ENCODE measurements at places on chromosomes 1 and 21. TPM values are rescaled to one million over a fixed set of nuclear protein-coding genes. Genes with fewer than 3 reads are reported as not detected.

DNA sequence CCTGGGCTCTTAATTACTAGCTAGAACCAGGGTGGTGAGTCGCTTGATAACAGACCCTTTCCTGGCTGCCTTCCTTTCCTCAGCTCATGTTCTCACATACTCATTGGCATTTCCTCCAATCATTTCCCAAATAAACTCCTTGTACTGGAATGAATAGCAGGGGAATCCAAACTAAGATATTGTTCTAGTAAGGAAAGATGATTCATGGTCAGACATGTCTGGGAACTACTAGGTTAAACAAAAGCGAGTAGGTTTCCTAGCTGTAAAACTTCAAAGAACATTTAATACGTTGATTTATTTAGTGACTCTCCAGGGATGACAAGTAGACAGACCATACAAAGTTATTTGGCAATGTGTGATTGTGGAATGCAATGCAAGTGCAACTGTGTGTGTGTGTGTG, 121.2 kb upstream of the KCNJ6 start:
- no peaks in the 10 kb centered on the region for H3K36me3 ChIP-seq
- H3K4me3 ChIP-seq = no peak overlapping the region
- H3K27ac ChIP-seq = no peak overlapping the region

- no peak overlapping the region for H3K4me3 ChIP-seq
- H3K4me1 ChIP-seq = peaks cover 11% of the 10 kb centered on the region
- H3K36me3 ChIP-seq = no peaks in the 10 kb centered on the region
- no peak for DNase-seq
These were observed 3.4 kb downstream of the SEMA6C start for GRCh38 chr1:151143057-151143435.

DNA sequence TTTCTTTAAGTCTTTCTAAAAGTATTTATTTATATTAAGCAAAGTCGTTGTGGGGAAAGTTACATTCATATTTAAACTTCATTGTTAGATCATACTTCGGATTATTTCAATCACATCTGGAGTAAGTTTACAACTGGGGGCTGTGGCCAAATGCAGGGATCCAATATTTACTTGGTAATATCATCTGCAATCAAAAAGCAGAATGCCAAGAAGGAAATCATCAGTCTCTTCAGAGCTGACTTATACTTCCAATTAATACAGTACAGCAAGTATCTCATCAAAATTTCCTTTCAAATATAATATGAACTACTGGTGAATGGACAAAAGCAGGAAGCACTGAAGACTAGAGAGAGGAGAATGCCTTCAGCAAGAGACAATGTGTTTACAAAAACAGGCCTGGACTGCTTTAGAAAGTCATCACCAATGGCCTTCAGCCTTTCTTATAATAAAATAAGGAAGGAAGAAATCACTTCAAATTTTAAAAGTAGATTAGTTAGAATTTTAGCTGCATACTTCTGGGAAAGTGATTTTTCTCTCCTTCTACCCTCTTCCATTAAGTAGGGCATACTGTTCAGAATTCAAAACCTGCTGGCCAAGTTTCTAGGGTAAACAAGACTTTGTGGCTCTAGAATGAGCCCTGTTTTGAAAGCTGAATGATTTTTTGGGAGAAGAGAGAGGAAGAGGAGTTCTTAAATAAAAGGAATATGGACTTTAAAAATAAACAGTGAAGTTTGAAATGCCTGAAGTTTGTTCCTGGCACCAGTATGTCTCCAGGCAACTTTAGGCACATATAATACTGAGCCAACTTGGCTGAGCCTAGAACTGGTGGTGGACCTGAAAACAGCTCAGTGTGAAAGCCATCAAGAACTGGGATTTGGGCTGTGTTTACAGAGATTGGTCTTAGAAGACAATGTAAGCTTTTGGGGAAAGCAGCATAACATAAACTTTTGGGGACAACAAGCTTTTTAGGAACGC, 22.2 kb upstream of the MYOC start:
- no peak for DNase-seq
- H3K4me3 ChIP-seq = no peak overlapping the region
- no peaks in the 10 kb centered on the region for H3K4me1 ChIP-seq
- H3K27me3 ChIP-seq = peaks cover 12% of the 10 kb centered on the region
- no peaks in the 10 kb centered on the region for H3K36me3 ChIP-seq
- no peak overlapping the region for H3K27ac ChIP-seq

- no peak overlapping the region for H3K4me3 ChIP-seq
- no peak for DNase-seq
- peaks cover 13% of the 10 kb centered on the region for H3K27me3 ChIP-seq
- no peak overlapping the region for H3K27ac ChIP-seq
These were observed 108.7 kb upstream of the F3 start for GRCh38 chr1:94650301-94650700.

DNA sequence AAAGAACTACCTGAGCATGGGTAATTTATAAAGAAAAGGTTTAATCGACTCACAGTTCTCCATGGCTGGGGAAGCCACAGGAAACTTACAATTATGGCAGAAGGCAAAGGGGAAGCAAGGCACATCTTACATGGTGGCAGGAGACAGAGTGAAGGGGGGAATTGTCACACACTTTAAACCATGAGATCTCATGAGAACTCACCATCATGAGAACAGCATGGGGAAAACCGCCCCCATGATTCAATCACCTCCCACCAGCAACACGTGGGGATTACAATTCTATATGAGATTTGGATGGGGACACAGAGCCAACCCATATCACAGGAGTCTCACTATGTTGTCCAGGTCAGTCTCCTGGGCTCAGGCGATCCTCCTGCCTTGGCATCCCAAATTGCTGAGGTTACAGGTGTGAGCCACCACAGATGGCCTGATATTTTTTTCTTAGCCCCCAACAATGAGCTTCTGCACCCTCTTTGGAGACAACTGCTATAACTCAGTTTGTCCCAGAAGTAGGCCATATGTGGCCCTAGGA, 22.5 kb upstream of the MORC3 start:
- no peak for DNase-seq
- peak overlapping the region; percentile 82 for H3K4me3 ChIP-seq
- H3K36me3 ChIP-seq = peaks cover 3% of the 10 kb centered on the region
- H3K27me3 ChIP-seq = no peaks in the 10 kb centered on the region
- peaks cover 25% of the 10 kb centered on the region for H3K4me1 ChIP-seq
- H3K27ac ChIP-seq = peak overlapping the region; percentile 98

KRTAP21-2 gene
- total RNA-seq = not detected

DNA sequence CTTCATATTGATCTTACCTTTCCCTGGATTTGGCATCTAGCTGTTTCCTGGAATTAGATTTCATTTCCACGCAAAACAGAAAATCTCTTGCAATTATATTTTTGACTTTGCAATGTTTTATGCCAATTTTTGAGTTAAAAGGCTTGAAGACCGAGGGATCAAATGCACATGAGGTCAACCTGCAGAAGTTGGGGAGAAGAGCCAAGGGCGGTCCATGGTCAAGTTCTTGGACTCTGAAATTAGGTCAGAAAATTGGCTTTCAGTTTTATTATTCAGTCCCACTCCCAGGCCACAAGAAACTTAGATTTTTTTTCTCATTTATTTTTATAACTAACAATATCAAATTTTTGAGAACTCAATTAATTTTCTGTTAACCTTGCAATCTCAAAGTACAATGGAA, 499.1 kb upstream of the USP24 start:
- H3K36me3 ChIP-seq = no peaks in the 10 kb centered on the region
- no peaks in the 10 kb centered on the region for H3K4me1 ChIP-seq
- no peak for DNase-seq
- no peak overlapping the region for H3K4me3 ChIP-seq
- H3K27ac ChIP-seq = no peak overlapping the region
- no peaks in the 10 kb centered on the region for H3K27me3 ChIP-seq

DNA sequence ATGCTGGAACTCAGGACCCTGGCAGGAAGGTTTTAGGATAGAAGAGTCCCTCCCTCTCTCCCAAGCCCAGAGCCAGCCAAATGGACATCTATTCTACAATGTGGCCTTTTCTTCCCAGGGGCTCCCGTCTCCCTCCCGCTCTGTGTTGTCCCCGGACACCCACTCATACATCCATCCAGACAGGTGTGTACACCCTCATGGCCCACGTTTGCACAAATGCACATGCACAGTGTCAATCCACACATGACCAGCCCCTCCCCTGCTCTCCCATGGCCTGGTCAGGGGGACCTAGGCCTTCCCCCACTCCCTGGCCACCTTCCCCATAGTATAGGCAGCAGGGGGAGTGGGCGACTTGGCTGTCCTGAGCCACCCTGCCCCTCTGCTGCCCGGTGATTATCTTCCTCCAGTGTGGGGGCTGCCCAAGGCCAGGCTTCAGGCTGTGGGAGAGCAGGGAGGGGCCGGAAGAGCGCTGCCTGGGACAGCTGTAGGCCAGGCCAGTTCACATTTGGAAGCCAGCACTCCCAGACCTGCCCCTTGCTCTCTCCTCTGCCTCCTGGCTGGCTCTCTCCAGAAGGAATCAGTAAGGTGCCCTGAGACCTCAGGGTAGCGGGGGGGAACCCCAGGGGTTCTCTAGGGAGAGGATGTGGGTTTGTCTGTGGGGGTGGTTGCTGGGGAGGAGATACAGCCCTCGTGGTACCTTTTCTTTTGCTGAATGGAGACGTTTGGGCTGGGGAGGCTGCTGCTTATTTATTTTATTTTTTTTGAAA, 4.1 kb upstream of the PTPN7 start:
- DNase-seq = peak; percentile 76
- peaks cover 6% of the 10 kb centered on the region for H3K36me3 ChIP-seq
- peaks cover 47% of the 10 kb centered on the region for H3K4me1 ChIP-seq
- H3K27ac ChIP-seq = peak overlapping the region; percentile 79

DNA sequence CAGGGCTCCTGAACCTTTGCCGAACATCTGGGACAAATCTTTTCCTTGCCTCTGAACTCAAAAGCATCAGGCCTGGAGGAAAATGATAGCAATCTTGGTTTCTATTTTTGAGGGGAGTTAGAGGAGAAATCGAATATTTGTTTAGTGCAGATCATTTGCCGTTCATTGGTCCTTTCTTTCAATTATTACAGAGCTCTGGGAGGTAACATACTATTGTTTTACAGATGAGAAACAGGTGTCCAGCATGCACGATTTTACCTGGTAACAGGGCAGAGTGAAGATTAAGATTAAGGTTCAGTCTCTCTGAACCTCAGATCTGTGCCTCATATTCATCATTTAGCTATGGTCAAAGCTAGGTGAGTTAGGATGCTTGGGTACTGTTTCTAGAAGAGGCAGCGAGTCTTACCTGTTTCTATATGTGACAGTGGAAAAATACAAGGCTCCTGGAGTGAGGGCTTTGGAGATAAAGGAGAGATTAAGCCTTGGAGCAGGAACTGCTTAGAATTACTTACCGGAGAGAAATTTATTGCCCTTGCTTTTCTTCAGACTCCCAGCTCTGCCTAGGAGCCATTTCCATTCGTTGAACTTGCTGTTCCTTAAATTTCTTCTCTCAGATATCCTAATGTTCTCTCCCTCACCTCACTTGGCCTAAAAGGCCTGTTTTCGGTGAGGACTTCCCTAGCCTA, 1.4 kb downstream of the PRCC start:
- H3K4me3 ChIP-seq = no peak overlapping the region
- H3K36me3 ChIP-seq = peaks cover 19% of the 10 kb centered on the region
- DNase-seq = no peak

- H3K27ac ChIP-seq = no peak overlapping the region
- no peak overlapping the region for H3K4me3 ChIP-seq
- H3K36me3 ChIP-seq = no peaks in the 10 kb centered on the region
- H3K27me3 ChIP-seq = peaks cover 3% of the 10 kb centered on the region
- no peak for DNase-seq
These were observed 34.3 kb upstream of the THEM4 start for GRCh38 chr1:151943591-151943990.

OR2L3 gene
- total RNA-seq = not detected

GRCh38 chr1:117244971-117245370, 34.2 kb upstream of the VTCN1 start:
- H3K4me1 ChIP-seq = no peaks in the 10 kb centered on the region
- no peaks in the 10 kb centered on the region for H3K36me3 ChIP-seq
- no peak overlapping the region for H3K27ac ChIP-seq
- DNase-seq = no peak
- peaks cover 16% of the 10 kb centered on the region for H3K27me3 ChIP-seq

DNA sequence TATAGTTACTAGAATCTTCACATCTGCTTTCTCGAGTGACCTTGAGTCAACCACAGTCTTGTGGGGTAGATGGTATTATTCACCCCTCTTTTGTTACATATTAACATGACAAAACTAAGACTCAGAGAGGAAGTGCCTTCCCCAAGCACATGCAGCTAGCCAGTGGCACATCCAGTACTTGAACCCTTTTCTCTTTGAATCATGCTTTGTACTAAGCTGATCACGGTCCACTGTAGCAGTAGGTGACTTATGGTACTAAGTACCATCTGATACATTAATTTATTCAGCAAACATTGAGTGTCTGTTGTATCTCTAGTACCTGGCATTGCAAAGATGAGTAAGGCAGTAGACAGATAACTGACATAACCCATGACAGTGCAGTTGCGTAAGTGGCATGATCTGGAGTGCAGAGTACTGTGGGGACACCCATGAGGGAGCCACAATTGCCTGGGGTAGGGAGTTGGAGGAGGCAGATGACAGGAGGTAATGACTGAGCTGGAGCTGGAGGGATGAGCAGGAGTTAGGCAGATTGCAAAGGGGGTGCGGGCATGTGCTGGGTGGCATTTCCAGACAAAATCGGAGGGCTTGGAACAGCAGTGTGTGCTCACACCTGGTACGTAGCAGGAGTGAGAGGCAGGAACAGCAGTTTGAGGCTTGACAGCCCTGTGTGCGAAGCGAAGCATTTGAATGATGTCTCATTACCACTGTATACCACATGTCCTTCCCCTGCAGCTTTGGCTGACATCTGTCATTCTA, 29.8 kb downstream of the UCK2 start:
- no peak overlapping the region for H3K27ac ChIP-seq
- peaks cover 6% of the 10 kb centered on the region for H3K36me3 ChIP-seq
- H3K4me1 ChIP-seq = peaks cover 34% of the 10 kb centered on the region

PLA2G5 gene
- total RNA-seq = not detected

- H3K4me1 ChIP-seq = peaks cover 3% of the 10 kb centered on the region
- H3K27me3 ChIP-seq = peaks cover 2% of the 10 kb centered on the region
- no peak overlapping the region for H3K27ac ChIP-seq
- DNase-seq = no peak
- peaks cover 6% of the 10 kb centered on the region for H3K36me3 ChIP-seq
- H3K4me3 ChIP-seq = no peak overlapping the region
These were observed 72.0 kb downstream of the WARS2 start for GRCh38 chr1:119068427-119068826.

GRCh38 chr1:180028864-180029263, 74.3 kb downstream of the CEP350 start:
- H3K4me1 ChIP-seq = peaks cover 4% of the 10 kb centered on the region
- no peak overlapping the region for H3K4me3 ChIP-seq
- no peaks in the 10 kb centered on the region for H3K27me3 ChIP-seq
- peaks cover 35% of the 10 kb centered on the region for H3K36me3 ChIP-seq

- H3K27ac ChIP-seq = no peak overlapping the region
- no peak for DNase-seq
- H3K4me3 ChIP-seq = no peak overlapping the region
- H3K27me3 ChIP-seq = peaks cover 2% of the 10 kb centered on the region
These were observed 651.6 kb upstream of the CAMK1G start for GRCh38 chr1:208931936-208932335.

IRF6 gene
- 1.7 TPM for total RNA-seq
